ENCODE measurements at places on chromosomes 7 and 10. TPM values are rescaled to one million over a fixed set of nuclear protein-coding genes. Genes with fewer than 3 reads are reported as not detected.

- no peak for DNase-seq
These were observed 92.3 kb upstream of the BAIAP2L1 start for GRCh38 chr7:98493030-98493778.

- DNase-seq = no peak
These were observed 128.6 kb upstream of the PDLIM1 start for GRCh38 chr10:95419399-95419798.

DNA sequence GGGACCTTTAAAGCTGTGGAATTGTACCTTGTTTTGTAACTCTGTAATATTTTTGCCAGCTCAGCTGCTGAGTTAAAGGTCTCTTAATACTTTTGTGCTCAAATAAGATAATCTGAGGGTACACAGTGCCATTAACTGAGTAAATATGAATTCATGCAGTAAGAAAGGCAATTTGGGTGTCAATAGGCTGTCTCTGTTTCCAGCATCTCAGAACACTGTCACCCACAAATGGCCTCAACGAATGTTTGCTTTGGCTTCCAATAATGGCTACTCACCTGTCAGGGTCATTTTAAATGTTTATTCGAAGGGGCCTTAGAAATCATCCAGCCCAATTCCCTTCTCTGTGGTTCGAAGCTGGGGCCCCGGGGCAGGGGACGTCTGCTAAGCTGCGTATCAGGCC is 225.4 kb downstream of the ZMYND11 start:
- no peak for DNase-seq

GRCh38 chr7:51476026-51476425 is 159.4 kb upstream of the COBL start:
- no peak for DNase-seq

DNA sequence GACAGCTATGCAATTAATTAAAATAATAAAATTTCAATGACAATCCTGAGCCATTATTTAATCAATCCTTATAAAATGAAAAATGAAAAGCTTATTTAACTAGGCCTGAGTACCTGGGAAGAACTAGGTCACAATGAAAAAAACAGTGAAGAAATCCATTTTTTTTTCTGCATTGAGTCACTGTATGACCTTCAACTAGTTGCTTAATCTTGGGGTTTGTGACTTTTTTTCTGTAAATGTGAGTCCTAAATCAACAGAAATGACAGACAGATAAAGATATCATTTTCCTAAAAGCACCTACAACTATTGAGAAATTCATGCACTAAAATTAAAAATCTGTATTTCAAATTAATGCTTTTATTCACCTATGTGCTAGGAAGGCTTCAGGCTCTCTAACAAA is 96.8 kb downstream of the TMEM26 start:
- no peak for DNase-seq

- no peak for DNase-seq
These were observed 62.8 kb downstream of the SAMD9 start for GRCh38 chr7:93054975-93055374.

DNA sequence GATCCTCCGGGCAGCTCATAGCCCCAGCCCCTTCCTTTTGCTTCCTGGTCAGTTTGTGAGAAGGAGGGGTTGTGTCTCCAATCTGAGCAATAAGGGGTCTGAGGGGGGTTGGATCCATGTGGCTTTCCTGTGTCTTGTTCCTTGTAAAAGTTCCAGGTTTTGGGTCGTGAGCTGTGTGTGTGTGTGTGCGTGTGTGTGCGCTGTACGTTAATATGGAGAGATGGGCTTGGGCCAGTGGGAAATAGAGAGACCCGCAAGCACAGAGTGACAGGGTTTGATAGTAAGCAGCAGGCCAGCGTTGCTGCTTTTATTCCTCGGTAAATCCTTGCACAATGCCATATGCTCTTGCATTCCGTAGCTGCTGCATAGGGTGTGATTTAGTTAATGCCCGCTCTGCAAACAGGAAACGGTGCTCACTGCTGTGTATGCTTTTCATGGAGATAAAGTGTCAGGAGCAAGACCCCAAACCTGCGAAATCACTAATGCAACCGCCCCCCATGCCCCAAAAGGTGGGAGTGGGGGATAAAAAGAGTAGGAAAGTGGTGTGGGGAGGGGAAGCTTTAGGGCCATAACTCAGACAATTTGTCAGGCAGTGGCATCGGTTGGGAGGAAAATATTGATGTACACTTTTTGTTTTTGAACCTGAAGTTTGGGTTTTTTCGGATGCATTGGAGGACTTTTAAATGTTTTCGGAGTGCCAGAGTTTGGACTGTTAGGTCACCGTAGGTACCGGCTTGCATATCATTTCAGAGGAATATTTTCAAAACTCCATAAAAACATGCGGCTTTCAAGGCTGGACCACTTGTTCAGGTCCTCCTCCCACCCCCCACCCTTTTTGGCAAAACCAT is 108.7 kb downstream of the TCF7L2 start:
- no peak for DNase-seq

ABCC2 gene
- 2.5 TPM for total RNA-seq

TBXAS1 gene
- 17.2 TPM for total RNA-seq

TFR2 gene
- 1.7 TPM for total RNA-seq
